ENCODE measurements at places on chromosomes 2 and 18.

DNA sequence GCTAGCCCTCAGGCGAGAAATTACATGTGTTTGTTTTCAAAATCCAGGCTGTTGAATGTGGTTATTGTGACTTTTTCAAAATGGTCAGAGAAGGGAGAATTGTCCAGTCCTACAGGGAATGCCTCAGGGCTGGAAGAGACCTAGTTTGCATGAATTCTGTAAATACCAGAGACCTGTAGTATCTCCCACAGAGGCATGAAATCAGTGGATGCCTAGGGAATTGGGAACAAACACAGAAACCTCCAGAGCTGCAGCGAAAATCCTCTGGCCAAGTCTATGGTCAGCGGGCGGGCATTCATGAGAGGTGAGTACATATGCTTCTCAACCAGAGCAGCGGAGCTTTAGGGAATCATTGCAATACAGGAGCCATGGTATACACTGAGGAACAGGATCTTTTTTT lies 1596.5 kb upstream of the NXPH2 start:
- DNase-seq, result no peak

GRCh38 chr2:121033461-121033996 lies 251.5 kb downstream of the TFCP2L1 start:
- no peak for DNase-seq

- no peak for DNase-seq
These were observed 46.3 kb downstream of the GORASP2 start for GRCh38 chr2:170975127-170975942.

DNA sequence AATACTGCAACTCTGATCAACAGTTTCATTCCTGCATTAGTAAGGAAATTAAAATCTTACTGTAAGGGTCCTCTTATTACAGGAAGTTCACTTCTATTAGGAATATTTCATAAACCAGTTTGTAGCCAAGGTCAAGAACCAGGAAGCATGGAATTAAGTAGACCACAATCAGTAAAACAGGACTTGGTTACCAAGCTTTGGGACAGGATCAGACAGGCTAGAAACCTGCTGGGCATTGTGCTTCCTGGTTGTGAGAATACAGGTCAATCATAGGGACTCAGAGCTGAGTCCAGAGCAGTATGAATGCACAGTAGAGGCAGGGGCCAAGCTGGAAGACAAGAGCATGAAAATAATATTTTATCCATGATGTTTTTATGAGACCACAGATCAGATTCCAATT lies 248.0 kb downstream of the IKZF2 start:
- DNase-seq, result no peak

DNA sequence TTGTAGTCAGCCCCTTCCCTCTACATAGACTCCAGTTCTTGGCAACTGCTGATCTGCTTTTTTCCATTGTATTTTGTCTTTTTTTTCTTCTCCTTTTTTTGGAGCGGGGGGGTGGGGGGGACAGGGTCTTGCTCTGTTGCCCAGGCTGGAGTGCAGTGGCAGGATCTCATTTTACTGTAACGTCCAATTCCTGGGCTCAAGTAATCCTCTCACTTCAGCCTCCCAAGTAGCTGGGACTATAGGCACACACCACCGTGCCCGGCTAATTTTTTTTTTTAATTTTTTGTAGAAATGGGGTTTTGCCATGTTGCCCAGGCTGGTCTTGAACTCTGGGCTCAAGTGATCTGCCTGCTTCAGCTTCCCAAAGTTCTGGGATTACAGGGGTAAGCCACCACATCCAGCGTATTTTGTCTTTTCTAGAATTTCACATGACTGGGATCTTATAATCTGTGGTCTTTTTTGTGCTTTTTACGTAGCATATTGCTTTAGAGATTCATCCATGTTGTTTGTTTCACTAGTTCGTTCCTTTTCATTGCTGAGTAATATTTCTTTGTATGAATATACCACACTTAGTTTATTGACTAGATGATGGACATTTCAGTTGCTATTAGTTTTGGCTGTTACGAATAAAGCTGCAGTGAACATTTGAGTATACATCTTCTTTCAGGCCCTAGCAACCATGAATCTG lies 17.9 kb downstream of the EML4 start:
- no peak for DNase-seq

GRCh38 chr18:23314672-23315071 lies 138.4 kb upstream of the RIOK3 start:
- DNase-seq, result no peak

DNA sequence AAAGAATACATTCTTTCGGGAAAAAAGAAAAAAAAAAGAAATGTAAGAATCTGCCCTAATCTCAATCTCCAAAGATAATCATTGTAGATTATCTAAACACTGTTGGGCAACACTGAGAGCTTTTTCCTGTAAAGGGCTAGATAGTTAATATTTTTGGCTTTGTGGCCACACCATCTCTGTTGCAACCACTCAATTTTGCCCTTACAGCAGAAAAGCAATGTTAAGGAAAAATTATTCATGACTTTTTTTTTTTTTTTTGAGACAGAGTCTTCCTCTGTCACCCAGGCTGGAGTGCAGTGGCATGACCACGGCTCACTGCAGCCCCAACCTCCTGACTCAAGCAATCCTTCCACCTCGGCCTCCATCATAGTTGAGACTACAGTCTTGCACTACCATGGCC lies 17.3 kb upstream of the FZD5 start:
- no peak for DNase-seq

DNA sequence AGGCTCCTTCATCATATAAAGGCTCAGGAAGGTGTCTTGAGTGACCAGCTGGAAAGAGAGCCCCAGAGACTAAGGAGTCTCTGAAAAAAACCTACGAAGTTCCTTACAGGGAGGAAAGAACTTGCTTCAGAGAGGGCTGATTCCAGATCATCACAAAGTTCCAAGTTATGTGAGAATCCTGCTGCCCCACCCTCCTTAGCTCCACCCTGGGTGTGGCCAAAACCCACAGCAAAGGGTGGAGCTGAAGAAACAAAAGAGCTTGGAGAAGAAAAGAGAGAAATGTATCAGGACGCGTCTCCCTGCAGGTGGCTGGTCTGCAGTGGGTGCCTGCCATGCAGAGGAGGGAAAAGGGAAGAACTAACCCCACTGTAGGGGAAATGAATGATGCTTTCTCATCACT lies 32.8 kb upstream of the ZNF396 start:
- no peak for DNase-seq

- DNase-seq, result no peak
These were observed 10.3 kb downstream of the DNER start for GRCh38 chr2:229703909-229704630.

- no peak for DNase-seq
These were observed 843.0 kb downstream of the DPP10 start for GRCh38 chr2:115285416-115285815.

- no peak for DNase-seq
These were observed 458.7 kb upstream of the CNTNAP5 start for GRCh38 chr2:123566291-123566946.

GRCh38 chr2:104856086-104856972 lies 2.4 kb downstream of the POU3F3 start:
- DNase-seq, result no peak

Measured in activated CD4-positive, alpha-beta T cell treated with anti-CD3 and anti-CD28 coated beads, Interleukin-2, amount 50 U/mL, for 24 hours (primary cell).